Dermis blood vessel endothelial cell (primary cell): ENCODE measurements at places on chromosomes 11 and 22.
A peak's percentile ranks its signal among the peaks of the same experiment; 100 is the strongest.

DNA sequence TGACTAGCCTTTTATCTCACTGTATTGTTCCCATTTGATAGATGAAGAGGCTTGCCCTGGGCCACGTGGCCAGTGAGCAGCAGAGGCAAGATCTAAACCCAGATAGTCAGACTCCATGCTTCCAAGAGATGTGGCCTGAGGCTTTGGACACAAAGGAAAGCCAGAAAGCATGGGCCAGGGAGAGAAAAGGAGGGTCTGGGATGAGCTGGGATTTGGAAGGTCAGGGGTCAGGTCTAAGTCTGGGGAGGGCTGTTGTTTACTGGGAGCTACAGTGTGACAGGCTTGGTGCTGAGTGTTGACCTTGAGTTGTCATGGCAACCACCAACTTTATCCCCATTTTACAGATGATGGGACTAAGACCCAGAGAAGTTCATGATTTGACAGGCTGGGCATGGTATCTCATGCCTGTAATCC, 2.1 kb downstream of the SLC35E4 start:
- peak; percentile 21 for DNase-seq

GRCh38 chr22:44638971-44639760, 62.8 kb upstream of the PRR5 start:
- DNase-seq: peak; percentile 35

GRCh38 chr11:62048100-62048499, 75.7 kb upstream of the INCENP start:
- DNase-seq: no peak

DNA sequence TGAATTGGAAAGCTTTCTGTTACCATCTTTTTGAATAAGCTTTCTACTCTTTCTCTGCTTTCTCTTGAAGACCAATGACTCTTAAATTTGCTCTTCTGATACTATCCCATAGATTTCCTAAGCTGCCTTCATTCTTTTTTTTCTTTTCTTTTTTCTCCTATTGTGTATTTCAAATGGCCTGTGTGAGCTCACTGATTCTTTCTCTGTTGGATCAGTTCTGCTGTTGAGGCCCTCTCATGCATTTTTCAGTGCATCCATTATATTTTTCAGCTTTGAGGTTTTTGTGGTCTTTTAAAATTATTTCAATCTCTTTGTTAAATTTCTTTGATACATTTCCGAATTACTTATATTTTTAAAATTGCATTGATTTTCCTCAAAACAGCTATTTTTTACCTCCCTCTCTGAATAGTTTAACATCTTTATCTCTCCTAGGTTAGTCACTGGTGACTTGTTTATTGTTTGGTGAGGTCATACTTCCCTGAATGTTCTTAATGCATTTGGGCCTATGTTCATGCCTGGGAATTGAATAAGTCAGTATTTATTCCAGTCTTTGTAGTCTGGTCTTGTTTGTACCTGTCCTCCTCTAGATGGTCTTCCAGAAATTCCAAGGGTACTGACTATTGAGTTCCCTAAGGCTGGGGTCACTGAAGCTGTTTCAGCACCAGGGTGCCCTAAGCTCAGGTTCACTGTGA, 110.6 kb upstream of the SERPIND1 start:
- DNase-seq: no peak

GRCh38 chr11:44936525-44936924, 14.2 kb downstream of the TP53I11 start:
- DNase-seq: peak; percentile 92

GRCh38 chr11:17343907-17344306, 7.7 kb upstream of the NCR3LG1 start:
- no peak for DNase-seq

GRCh38 chr11:7281809-7282208, 30.1 kb downstream of the SYT9 start:
- no peak for DNase-seq

DNA sequence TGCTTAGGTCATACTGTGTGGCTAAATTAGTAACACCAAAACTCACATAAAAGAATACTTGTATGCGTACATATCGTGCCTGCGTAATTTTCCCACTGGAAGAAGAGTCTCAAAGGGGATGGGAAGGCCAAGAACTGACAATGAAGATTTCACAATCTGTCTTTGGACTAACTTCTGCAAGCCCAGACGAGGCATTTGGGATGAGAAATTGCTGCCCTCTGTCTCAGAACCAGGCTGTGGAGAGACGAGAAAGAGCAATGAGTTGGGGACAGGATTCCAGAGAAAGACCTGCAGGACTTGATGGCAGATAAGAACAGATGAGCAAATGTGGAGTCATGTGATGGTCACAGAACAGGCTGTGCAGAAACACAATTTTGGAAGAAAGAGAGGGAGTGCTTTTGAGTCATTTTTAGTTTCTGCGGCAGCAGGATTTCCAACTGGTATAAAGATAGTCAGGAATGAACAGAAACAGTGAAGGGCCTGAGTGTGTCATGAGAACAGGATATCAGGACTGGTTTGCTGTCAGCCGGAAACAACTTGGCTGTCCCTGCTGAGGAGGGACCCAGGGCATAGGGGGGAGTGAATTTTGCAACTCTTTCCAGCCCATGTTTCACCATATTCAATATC, 82.7 kb upstream of the CTSC start:
- no peak for DNase-seq

- peak; percentile 35 for DNase-seq
These were observed 575 bp downstream of the MFNG start for GRCh38 chr22:37485395-37486223.

GRCh38 chr11:12413141-12414052, 36.0 kb downstream of the PARVA start:
- no peak for DNase-seq

DNA sequence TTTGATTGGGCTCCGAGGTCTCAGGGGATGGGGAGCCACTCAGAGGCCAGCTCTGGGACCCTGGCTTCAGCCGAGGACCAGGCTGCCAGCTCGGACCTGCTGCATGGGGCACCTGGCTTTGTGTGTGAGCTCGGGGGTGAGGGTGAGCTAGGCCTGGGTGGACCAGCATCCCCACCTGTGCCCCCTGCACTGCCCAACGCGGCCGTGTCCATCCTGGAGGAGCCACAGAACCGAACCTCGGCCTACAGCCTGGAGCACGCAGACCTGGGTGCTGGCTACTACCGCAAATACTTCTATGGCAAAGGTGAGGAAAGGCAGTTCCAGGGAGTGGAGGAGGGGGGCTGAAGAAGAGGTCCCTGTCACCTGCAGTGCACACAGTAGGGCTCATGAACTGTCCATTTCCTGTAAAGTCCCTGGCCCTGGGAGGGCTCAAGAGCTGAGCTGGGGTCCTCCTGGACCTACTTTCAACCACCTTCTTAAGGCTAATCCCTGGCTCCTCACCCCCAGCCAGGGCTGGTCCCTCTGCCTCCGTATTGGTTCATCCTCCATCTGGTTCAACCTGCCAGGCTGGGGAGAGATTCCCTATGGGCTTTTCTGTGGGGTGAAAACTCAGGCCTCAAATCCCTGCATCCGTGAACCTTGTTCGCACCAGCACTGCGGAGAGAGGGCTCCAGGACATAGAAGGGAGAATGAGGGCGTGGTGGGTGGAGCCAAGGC, 3.6 kb downstream of the SIPA1 start:
- DNase-seq: no peak

GRCh38 chr11:45089251-45089650, 57.2 kb upstream of the PRDM11 start:
- no peak for DNase-seq

GRCh38 chr11:36930256-36930655, 332.2 kb upstream of the RAG2 start:
- DNase-seq: no peak

DNA sequence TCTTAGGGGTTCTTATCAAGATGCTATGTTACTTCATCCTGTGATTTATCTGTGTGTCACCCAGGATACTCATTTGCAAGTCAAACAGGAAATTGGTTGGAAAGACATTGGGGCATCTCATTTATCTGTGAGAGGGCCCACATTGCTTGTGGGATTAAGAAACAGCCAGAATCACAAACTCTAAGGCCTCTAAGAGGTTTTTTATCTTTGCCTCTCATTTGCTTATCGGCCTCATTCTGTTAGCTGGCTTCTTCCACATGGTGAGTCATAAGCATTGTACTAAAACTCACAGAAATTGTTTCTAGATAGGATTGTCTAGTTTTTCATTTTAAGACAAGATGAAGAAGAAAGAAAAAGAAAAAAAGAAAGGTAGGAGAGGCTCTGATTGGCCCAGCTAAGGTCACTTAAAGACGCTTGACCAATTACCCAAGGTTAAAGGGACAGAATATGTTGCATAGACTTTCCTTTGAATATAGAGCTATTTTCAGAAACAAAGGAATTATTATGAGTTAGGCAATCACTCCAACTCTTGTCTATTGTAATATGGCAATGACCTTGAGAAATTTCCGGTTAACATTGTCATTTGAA, 121.9 kb downstream of the ARHGAP42 start:
- DNase-seq: peak; percentile 55

GRCh38 chr11:112785149-112785548, 176.1 kb upstream of the NCAM1 start:
- no peak for DNase-seq

DNA sequence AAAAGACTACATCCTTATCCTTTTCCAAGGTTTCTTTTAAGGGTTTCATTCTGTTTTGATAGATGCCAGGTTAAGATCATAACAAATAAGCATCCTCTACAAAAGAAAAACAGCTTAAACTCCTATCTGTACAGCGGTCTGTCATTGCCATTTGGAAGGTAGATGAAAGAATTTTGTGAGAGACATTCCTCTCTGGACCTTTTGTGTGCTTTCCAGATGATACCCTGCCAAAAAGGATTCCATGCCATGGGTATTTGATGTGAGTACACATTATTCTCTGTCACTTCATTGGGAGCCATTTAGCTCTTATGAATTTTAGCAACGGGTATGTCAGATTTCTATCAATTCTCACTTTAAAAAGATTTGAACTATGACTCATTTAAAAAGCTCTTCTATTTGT, 153.7 kb downstream of the GRIA4 start:
- DNase-seq: no peak

GRCh38 chr11:1462698-1462975, 23.9 kb downstream of the MOB2 start:
- no peak for DNase-seq

DNA sequence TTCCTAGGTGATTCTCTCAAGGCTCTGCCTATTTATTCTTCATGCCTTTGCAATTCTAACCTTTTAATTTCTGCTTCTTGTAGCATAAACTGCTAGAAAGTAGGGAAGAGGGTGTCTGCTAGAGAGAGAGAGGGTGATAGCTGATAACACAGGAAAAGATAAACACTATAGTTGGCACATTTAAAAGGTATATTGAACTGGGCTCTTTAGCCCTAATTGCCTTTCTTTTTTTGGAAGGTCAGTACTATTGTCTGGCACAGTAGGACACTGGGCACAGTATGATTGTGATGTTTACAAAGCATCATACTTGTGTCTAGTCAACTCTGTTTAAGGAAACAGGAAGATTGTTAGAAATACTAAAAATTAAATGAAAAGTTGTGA, 33.3 kb downstream of the TEAD1 start:
- no peak for DNase-seq
